HT-29 (cell line): ENCODE measurements at places on chromosomes 2 and 18. TPM values are rescaled to one million over a fixed set of nuclear protein-coding genes. Genes with fewer than 3 reads are reported as not detected.

Gene CRYGD
- total RNA-seq: not detected in 2 replicates

Gene TEX261
- 43.3 and 50.1 TPM in 2 replicates for total RNA-seq

Gene CHN1
- total RNA-seq: 0.70 TPM in 1 of 2 replicates, not detected in the other

Gene DNAH7
- total RNA-seq: 0.39 and 0.58 TPM in 2 replicates

Gene KCNJ3
- total RNA-seq: 2.2 and 2.3 TPM in 2 replicates

Gene WNT10A
- 14.9 and 18.7 TPM in 2 replicates for total RNA-seq

Gene GALR1
- total RNA-seq: not detected in 2 replicates

Gene KIF5C
- not detected in 2 replicates for total RNA-seq

Gene ARHGAP25
- total RNA-seq: not detected in 2 replicates

Gene KCNE4
- not detected in 2 replicates for total RNA-seq

Gene LYPD6B
- total RNA-seq: 2.1 and 3.1 TPM in 2 replicates

Gene CRYGC
- not detected in 2 replicates for total RNA-seq

Gene FAHD2B
- total RNA-seq: 3.3 and 4.1 TPM in 2 replicates

Gene TGFA
- total RNA-seq: 37.5 and 43.3 TPM in 2 replicates

Gene PLA2R1
- 9.3 and 12.2 TPM in 2 replicates for total RNA-seq

Gene CHRND
- not detected in 2 replicates for total RNA-seq

Gene FOXI3
- not detected in 2 replicates for total RNA-seq

Gene AQP12B
- not detected in 2 replicates for total RNA-seq

Gene MROH2A
- 2.4 and 2.8 TPM in 2 replicates for total RNA-seq

Gene ASAP2
- 27.0 and 34.8 TPM in 2 replicates for total RNA-seq

Gene GPR17
- 0.21 and 0.64 TPM in 2 replicates for total RNA-seq

Gene FEV
- not detected in 2 replicates for total RNA-seq

Gene C2orf80
- total RNA-seq: not detected in 2 replicates

Gene FAM237A
- not detected in 2 replicates for total RNA-seq

Gene EVX2
- 0.03 TPM in 1 of 2 replicates, not detected in the other for total RNA-seq

Gene TXNDC2
- not detected in 2 replicates for total RNA-seq

Gene NETO1
- total RNA-seq: not detected in 2 replicates

Gene PSMA8
- not detected in 2 replicates for total RNA-seq

Gene PDE1A
- total RNA-seq: not detected in 2 replicates

Gene MAPK4
- total RNA-seq: not detected in 2 replicates

Gene DAW1
- not detected in 2 replicates for total RNA-seq

Gene CDK15
- total RNA-seq: not detected in 2 replicates

Gene CDKL4
- total RNA-seq: not detected in 2 replicates

Gene IL18RAP
- not detected in 2 replicates for total RNA-seq

Gene LAMA1
- not detected in 2 replicates for total RNA-seq

Gene CAPN13
- total RNA-seq: 4.0 TPM in 2 replicates

Gene GCFC2
- 11.3 and 16.7 TPM in 2 replicates for total RNA-seq

Gene HJURP
- 25.8 and 28.4 TPM in 2 replicates for total RNA-seq

Gene DYNAP
- total RNA-seq: not detected in 2 replicates

Gene ACMSD
- total RNA-seq: not detected in 2 replicates

Gene SIX2
- not detected in 2 replicates for total RNA-seq

Gene MYO5B
- total RNA-seq: 29.3 and 35.9 TPM in 2 replicates

Gene SLC4A1AP
- total RNA-seq: 20.9 and 22.2 TPM in 2 replicates

Gene KLHL30
- total RNA-seq: 1.1 and 1.7 TPM in 2 replicates

Gene MEIS1
- total RNA-seq: 3.1 and 7.7 TPM in 2 replicates

Gene APCDD1
- not detected in 2 replicates for total RNA-seq

Gene MOGAT1
- not detected in 2 replicates for total RNA-seq

Gene PRSS56
- not detected in 2 replicates for total RNA-seq

Gene DNER
- total RNA-seq: not detected in 2 replicates

Gene NGEF
- total RNA-seq: 13.4 and 13.5 TPM in 2 replicates

Gene GATA6
- total RNA-seq: 66.5 and 73.8 TPM in 2 replicates

Gene CDK5R2
- total RNA-seq: not detected in 2 replicates
